ENCODE measurements at places on chromosomes 7 and 10. TPM values are rescaled to one million over a fixed set of nuclear protein-coding genes. Genes with fewer than 3 reads are reported as not detected.

GPR158 gene
- total RNA-seq: 0.07 TPM

MRPS17 gene
- total RNA-seq: 19.3 TPM

CYP2C19 gene
- total RNA-seq: 0.16 TPM

TEX47 gene
- not detected for total RNA-seq

- DNase-seq: no peak
Measured at GRCh38 chr10:30172091-30172490, 112.7 kb upstream of the JCAD start.

DNA sequence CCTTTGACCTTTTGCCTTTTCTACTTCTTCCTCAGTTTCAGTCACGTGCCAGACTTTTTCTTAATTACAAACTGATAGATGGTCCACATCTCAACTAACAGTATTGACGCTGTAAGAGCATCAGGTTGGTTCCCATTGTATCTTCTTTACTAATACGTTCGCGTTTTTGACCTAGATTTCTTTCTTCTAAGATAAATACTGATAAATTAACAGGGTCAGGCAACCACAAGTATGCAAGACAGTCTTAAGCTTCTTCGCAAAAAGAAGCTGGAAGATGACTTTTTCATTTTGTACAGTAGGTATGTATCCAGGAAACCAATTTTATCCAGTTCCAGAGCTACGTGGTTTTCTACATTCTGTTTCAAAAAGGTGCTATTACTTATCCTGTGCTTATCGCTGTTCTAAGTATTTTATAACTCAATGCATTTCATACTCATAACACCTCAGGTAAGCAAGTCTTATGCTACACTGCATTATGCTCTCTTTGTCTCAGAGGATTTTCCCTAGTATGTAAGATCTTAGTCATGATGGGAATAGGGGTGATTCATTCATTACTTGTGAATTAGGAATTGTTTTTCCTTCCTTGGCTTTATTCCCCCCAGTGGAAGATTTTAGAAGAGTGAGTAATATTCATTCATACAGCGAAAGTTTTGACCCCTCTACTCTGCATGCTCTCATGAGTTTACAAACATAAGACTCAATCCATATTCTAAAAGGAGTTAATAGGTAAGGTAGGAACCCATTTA, 955 bp downstream of the DUS4L start:
- DNase-seq: no peak

DNA sequence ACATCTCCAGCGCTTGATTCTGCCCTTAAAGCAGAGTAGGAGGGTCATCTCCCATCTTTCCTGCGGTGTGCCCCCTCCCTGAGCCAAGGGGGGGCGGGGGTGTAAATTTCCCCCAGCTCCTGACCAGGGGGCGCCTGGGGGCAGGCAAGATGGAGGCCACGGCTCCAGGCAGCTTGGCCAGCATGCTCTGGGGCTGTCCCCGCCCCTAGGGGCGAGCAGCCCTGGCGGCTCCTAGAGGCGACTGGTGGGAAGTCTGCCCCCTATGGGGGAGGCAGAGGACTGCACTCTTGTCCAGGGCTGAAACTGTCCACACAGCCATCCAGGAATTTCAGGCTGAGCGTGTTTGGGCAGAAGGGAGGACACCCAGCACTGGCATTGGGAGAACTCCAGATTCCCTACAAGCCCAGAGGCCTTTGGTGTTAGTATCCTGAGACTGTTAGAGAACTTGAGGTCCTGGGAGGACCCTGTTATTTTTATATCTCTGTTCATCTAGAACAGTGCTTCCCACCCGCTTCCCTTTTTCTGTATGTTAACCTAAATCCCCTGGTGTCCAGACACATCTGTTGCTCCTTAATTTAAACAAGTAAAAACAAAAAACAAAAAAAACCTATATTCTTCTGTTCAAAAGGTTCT, 4.6 kb downstream of the STRA8 start:
- DNase-seq: no peak

- no peak for DNase-seq
Measured at GRCh38 chr10:102358712-102359382, 36.7 kb upstream of the NFKB2 start.

DNA sequence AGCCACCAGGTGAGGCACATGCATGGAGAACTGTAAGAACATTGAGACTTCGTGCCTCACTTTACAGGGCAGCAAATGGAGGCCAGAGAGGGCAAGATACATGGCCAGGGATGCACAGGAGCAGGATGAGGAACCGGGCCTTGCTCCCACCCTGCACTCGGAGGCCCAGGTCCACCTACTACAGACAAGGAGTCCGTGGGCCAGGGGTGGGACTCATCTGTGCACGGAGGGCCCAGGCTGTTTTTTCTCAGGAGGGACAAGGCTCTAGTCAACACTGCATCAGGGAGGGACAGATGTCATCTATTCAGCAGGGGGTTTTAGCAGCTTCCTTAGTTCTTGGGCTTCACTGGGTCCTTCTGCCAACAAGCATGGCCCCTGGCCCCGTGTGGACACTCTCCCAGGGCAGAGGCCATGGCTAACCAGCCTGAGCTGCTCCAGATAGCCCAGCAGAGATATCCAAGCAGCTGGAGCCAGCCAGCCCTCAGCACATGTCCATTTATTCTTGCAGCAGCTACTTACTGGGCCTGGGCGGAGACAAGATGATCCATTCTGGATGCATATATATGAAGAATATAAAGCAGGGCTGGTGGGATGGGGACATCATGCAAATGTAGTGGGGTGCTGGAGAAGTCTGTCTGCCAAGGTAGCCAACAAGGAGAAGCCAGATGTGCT, 134.5 kb upstream of the RET start:
- DNase-seq: no peak

DNA sequence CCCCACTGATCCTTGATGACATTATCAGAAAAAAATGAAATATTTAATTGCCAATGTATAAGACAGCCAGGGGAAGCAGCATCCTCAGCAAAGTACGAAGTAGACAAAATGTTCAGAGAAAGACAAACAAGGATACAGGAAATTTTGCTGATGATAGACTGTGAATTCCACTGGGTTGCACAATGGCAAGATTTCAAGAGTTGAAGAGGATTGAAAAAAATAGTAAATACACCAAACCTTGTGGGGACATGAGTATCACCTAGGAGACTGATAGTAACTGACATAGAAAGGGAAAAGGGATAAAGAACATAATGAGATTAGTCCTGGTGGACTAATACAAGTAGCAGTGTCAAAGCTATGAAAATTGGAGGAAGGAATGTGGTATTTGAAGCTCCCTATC, 16.5 kb downstream of the CNOT4 start:
- DNase-seq: no peak

GRCh38 chr10:7210516-7210915, 200.3 kb downstream of the SFMBT2 start:
- no peak for DNase-seq

DNA sequence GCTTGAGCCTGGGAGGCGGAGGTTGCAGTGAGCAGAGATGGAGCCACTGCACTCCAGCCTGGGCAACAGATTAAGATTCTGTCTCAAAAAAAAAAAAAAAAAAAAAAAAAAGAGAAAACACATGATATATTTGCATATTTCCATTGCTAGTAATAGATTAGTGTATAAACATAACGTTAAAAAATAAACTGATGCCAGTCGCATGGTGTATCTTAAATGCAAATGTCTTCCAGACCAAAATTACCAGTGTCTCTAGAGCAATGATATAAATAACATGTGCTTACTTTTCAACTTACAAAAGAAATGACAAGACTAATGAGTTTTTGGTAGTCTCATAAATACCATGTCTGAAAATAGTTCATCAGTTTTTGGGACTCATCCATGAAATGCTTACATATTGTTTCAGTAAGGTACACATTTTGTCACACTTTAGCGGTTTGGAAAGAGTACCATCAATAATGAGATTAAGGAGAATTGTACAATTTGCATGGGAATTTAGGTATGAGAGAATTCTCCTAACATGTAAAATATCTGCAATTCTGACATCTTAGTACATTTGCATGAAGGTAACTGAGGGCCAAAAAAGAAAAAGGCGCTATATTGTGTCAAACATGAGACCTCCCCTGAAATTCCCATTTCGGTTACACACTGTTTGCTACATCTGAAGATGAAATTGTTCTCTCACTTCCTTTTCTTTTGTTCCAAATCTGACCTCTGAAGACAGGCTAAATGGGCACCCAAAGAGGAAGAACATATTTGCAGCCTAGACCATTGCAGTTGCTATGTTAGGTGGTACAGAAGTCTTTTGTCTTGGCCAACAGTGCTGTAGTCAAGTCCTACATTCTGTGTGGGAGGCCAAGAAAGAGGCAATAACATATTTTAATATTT, 51.5 kb upstream of the PIP4K2A start:
- DNase-seq: no peak

Measured in colonic mucosa (tissue), 4 donors.